Stimulated activated CD4-positive, alpha-beta T cell treated with anti-CD3 and anti-CD28 coated beads, TNF-alpha, amount 100 ng/mL, for 4 hours (primary cell): ENCODE measurements at places on chromosomes 2 and 18.

DNA sequence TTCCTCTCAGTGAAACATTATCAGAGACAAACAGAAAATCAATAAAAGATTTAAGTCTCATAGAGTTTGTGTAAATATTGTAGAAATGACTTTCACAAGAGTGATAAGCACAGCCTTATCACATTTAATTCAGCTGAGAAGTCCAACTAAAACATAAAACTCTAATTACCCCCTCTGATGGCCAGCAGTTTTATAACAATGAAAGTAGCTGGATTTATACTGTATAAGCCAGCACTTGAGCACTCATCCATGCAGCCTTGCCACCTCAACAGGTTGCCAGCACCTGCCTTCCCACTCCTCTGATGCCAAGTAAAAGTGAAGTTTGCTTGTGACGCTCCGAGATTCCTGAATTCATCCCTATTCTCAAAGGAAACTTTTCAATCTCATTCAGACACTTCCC, 103.0 kb upstream of the STK39 start:
- no peak for DNase-seq

GRCh38 chr18:407626-408224, 92.8 kb downstream of the COLEC12 start:
- DNase-seq: no peak

DNA sequence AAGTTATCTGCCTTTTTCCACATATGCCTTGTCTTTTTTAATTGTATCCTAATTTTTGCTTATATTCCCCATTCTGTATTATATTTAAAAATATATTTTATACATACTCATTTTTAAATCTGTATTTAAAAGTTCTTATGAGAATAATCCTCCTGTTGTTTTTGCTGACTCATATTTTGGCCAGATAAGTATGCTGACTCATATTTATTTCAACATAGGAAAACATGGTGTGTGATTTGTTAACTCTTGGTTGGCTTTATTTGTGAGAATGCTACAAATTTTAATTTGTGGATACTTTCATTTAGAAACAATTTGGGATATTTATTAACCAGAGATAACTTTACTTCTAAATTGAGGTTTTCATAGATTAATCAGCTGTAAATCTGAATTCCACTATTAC, 587.7 kb downstream of the CPS1 start:
- DNase-seq: no peak

- DNase-seq: no peak
These were observed 43.8 kb downstream of the SOCS6 start for GRCh38 chr18:70332694-70333093.

- DNase-seq: no peak
These were observed 48.0 kb downstream of the NAT8 start for GRCh38 chr2:73594251-73594650.

DNA sequence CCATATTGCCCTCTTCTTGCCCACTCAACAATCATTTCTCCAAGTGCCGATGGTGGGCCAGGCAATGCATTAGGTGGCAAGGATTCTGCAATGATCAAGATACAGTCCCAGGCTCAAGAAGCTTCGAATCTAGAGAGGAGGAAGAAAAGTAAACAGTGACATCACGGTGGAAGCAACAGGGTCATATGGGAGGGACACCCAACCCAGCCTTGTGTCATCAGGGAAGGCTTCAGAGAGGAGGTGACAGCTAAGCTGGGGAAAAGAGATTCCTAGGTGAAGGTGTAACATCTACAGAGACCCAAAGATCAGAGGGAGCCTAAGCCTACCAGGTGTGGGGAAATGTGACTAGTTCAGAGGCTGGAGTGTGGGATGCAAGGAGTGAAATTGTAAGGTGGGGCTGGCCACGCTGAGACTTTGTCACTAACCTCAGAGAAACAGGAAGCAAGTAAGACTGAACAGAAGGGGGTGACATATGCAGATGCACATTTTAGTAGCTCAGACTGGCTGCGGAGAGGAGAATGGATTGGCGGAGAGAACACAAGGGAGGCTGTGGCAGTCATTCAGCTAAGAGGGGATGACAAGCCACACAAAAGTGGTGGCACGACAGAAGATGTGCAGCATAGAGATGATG, 104.9 kb downstream of the ANKRD44 start:
- peak; percentile 47 for DNase-seq

DNA sequence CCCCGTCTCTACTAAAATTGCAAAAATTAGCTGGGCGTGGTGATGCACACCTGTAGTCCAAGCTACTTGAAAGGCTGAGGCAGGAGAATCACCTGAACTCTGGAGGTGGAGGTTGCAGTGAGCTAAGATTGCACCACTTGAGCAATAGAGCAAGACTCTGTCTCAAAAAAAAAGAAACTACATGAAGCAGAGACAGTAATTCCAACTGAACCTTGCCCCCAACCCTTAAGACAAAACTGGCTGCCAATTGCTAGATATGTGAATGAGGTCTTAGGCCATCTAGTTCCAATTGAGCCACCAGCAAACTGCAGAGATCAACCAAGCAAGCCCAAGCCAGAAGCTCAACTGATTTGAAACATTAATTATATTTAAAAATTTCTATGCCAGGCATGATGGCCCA, 25.9 kb downstream of the HAUS1 start:
- no peak for DNase-seq

GRCh38 chr2:102599486-102599885, 19.9 kb upstream of the SLC9A2 start:
- DNase-seq: no peak

GRCh38 chr2:111157798-111158197, 37.1 kb downstream of the BCL2L11 start:
- no peak for DNase-seq

GRCh38 chr2:49210191-49210590, 55.9 kb upstream of the FSHR start:
- DNase-seq: no peak

- DNase-seq: no peak
These were observed 52.1 kb downstream of the ICOS start for GRCh38 chr2:203988500-203989260.

- DNase-seq: no peak
These were observed 46.7 kb upstream of the HS6ST1 start for GRCh38 chr2:128365217-128365905.

- DNase-seq: no peak
These were observed 2.2 kb downstream of the IRS1 start for GRCh38 chr2:226797289-226797988.

DNA sequence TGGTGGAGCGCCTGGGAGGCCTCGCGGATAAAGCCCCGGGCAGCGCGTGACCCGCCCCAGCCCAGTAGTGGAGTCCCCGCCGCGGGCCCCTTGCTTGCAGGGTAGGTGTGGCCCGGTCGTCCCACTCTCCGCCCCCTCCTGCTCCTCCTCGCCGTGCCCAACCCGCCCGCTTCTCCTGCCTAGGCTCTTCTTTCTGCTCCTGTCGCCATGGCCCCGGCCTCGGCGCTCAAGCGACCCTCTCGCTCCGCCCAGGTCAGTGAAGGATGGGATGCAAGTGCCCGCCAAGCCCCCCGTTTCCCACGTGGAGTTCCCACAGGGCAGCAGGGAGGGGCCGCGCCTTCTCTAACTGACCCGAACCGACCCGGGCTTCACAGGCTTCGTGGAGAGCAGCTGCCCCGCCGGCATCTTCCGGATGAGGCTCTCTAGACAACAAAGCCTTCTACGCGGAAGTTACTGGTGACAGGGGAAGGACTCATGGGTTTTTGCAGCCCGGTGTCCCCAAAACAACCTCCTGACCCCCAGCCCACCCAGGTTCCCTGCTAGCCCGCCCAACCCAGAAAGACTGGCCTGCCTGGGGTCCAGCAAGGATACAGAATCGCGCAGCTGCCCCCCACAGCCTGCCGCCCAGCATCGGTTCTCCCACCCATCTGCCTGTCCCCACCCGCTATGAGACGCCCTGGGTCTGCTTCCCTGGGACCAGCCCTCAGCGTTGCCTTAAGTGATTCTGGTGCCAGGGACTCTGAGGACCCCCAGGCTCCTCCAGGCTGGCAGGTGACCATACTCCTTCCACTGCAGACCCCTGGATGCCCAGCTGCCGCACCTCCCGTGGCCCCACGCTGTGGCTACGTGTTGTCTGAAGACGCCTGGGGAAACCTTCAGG, 32.8 kb downstream of the TTC32 start:
- DNase-seq: peak; percentile 46

- DNase-seq: no peak
These were observed 30.2 kb upstream of the ROCK1 start for GRCh38 chr18:21141668-21142422.

GRCh38 chr2:120331903-120332302, 14.0 kb upstream of the INHBB start:
- no peak for DNase-seq

DNA sequence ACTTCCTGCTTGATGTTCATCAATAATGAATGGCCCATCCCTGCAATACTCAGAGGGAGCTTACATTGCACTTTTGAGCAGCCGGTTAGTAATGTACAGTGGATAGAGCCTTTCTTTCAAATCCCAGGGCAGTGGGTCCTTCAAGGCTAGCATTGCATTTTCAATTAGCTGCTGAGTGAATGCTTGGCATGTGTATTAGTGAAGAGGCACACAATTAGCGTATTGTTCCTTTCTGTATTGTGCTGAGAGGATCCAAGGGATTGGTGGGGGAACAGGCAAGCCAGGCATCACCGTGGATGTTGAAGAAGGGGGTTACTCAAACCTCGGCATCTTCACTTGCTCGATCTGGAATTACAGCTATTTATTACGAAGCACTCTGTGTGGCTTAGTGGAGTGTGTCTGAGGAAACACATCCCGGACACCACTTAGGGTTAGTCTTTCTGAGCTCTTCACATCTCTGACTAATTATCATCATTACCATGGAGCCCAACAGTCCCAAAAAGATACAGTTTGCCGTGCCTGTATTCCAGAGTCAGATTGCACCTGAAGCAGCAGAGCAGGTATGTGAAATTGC, at the start of gene PPP1R1C:
Gene PPP1R1C, plus strand, starts transcription at position 222 of the 574 bp plus-strand sequence. Its CDS starts 258 bp downstream, at position 480.
- no peak for DNase-seq

DNA sequence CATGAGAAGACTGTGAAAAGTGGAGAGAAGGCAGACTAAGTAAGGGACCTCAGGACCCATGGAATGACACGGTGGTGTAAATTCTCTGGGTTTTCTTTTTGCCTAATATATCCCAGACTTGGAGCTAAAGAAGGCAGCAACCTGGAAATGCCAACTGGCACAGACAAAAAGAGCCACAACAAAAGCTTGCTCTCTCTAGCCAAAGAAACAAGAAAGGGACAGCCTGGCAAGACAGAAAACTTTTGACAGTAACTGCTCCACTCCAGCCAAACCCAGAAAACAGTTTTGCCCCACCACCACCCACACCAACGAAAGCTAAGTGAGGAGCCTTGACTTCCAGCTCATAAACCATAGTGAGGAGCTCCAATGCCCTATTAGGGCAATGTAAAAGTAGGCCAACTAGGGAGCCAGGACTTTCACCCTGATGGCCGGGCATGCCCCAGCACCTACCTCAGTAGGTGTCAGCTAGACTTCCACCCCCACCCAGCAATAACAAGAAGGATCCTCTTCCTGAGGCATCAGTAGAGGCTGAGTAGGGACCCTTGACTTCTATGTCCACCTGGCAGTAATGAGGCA, 35.5 kb downstream of the PELI1 start:
- DNase-seq: no peak

DNA sequence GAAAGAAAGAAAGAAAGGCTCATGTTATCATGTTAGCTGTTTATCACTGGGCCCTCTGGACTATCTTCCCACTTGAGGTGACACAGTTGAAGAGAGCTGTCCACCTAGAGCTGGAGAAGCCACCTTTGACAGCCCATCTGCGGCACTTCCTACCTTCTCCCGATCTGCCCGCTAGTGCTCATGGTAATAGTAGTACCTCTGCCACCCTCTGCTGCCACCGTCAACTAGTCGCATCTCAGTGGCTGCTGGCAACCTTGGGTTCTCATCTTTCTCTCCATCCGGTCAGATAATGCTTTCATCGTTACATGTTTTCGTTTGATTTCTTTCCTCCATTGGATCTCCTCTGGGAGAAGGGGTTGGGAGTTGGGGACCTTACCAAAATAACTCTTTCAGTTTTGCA, 63.2 kb upstream of the COPS8 start:
- DNase-seq: no peak

DNA sequence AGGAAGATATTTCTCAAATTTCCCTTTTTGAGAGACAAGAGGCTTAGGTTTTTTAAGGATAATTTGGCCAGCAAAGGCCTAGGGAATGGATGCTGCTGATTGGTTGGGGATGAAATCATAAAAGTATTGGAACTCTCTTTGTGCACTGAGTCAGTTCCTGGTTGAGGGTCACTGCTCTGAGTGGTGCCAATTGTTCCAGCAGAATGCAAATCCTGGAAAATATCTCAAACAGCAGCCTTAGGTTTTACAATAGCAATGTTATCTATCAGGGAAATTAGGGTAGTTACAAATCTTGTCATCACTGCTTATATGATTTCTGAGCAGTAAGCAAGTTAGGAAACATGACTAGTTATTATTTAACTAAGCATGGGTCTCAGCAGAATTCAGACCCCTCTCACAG, 96.2 kb downstream of the RAD51AP2 start:
- DNase-seq: no peak

DNA sequence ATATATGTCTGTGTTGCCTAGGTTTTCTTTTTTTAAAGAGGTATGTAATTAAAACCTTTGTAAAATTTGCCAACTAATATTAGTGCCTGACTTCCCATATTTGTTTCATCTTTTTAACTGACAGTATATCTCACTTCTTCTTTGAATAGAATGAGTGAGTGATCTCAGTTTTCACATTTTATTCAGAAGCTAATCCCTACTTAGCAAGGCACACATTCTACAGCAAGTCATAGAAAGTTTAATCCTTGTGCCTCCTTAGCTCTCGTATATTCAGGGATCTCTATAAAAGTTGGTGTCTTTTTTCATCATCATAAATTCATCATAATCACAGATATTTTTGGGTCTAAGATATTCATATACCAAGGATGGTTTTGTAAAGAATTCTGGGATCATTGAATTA, 66.6 kb downstream of the RIF1 start:
- no peak for DNase-seq

DNA sequence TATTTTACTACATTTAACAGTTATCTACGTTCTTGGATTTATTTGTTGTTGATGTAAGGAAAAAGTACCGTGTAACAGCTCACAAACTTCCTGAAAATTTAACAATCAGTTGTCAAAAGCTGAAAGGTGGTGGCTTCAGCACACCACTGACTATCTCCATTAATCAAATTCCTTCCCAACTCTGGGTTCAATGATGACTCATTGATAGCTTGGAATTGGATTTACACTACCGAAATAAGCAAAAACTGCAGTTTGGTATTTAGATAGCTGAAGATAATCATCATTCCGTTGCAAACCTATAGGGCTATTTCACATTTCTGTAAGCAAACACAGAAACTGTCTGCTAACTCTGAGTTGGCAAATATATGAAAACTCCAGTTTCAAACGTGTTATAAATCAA, 322.3 kb upstream of the TFPI start:
- DNase-seq: no peak

DNA sequence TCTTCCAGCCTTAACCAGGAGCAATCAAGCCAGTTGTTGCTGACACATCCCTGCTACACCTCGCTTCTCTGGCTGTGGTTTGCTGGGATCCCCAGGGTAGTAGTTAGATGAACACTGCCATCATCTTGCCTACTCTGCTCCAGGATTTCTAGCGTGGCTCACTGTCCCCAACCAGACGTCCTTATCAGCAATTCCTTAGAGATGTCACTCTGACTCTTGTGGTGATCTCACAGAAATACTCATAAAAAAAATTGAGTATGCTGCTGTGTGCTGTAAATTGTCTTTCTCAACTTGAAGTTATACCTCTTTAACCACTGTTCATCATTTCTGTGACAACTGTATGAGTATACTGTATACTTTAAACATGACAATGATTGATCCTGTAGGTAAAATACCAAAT, 63.2 kb downstream of the PLCL1 start:
- DNase-seq: no peak

GRCh38 chr2:173010233-173010632, 65.4 kb upstream of the MAP3K20 start:
- DNase-seq: no peak

- no peak for DNase-seq
These were observed 1210.4 kb upstream of the ACVR2A start for GRCh38 chr2:146634230-146635097.
